ENCODE measurements at places on chromosomes 5 and 9.
A peak's percentile ranks its signal among the peaks of the same experiment; 100 is the strongest.

- H3K27ac ChIP-seq = no peak overlapping the region
- H3K4me1 ChIP-seq = peaks cover 11% of the 10 kb centered on the region
- no peaks in the 10 kb centered on the region for H3K27me3 ChIP-seq
- DNase-seq = no peak
Measured at GRCh38 chr9:127194881-127195713, 69.5 kb upstream of the GARNL3 start.

GRCh38 chr9:121156263-121156731, 45.4 kb downstream of the RAB14 start:
- DNase-seq = no peak
- H3K27me3 ChIP-seq = no peaks in the 10 kb centered on the region
- H3K36me3 ChIP-seq = peaks cover 13% of the 10 kb centered on the region
- no peak overlapping the region for H3K4me3 ChIP-seq

DNA sequence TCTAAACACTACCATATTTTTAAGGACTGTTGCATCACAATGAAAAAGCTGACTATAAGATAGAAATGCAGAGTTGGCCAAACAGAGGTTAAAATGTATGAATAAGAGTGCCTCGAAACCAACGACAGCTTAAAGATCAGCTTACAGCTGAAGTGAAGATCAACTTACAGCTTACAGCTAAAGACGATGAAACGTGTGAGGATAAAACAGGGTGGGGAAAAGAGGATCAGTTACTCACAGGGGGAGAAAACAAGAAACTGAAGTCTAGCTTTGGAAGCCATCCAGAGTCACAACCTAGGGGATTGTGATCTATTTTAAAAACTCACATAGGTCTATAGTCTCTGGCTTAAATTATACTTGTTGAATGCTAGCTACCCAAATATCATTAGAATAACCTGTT, 220.0 kb downstream of the SNCAIP start:
- no peaks in the 10 kb centered on the region for H3K36me3 ChIP-seq
- H3K4me1 ChIP-seq = peaks cover 15% of the 10 kb centered on the region
- no peak for DNase-seq
- H3K4me3 ChIP-seq = no peak overlapping the region

DNA sequence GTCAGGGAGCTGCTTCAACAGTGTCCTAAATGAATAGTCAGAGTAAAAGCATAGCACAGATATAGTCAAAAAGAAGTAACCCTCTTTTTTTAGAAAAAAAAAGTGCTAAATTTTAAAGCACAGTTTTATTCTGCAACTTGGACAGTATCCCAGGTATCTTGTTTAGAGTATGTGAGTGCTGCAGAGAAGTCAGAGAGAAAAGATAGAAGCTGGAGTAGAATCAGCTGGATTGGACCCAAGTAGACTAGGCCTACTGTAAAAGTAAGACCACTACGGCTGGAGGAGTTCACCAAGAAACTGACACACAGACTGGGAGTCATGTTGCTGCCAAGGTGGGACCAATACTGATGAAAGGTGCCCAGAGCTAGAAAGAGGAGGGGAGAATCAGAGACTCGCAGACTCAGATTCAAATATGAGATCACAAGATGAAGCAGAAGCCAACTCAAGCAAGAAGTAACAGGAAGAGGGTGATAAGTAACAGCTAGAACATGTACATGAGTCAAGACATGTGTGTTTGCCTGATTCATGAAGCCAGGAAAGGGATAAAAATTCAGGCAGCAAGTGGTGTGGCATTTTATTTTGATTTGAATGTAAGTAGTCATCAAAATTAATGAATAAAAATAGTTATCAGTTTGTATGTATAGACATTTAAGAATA, 25.6 kb upstream of the TUSC1 start:
- no peak for DNase-seq
- H3K36me3 ChIP-seq = no peaks in the 10 kb centered on the region
- H3K4me3 ChIP-seq = no peak overlapping the region

- DNase-seq = no peak
- no peaks in the 10 kb centered on the region for H3K36me3 ChIP-seq
- H3K4me3 ChIP-seq = peak overlapping the region; percentile 93
- H3K27me3 ChIP-seq = peaks cover 53% of the 10 kb centered on the region
Measured at GRCh38 chr9:124769549-124770358, 1.4 kb downstream of the NR6A1 start.

GRCh38 chr9:4604678-4605095, 57.4 kb upstream of the PLPP6 start:
- no peaks in the 10 kb centered on the region for H3K4me1 ChIP-seq
- H3K4me3 ChIP-seq = no peak overlapping the region
- no peaks in the 10 kb centered on the region for H3K36me3 ChIP-seq
- H3K27ac ChIP-seq = no peak overlapping the region
- H3K27me3 ChIP-seq = no peaks in the 10 kb centered on the region
- no peak for DNase-seq
